ENCODE measurements at places on chromosomes 6 and 20.

GRCh38 chr6:29466241-29466640, 9.3 kb downstream of the OR2H1 start:
- no peak for DNase-seq

DNA sequence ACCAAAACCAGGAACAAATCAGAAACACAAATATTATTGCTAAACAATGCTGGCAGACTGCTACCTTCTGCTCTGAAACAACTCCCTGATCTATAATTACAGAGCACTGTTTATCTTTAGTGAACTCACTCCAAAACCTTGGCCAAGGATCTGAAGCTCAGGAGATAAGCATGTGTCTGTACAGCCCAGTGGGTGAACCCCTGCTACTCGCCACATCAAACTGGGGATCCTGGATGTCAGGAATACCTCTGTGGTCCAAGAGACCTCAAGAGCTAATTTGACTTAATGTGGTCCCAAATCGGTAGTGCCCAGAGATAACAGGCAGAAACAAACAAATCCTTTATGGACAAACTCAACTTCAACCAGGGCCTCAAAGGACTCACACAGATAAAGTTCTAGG, 381.8 kb downstream of the KIF16B start:
- DNase-seq: no peak

- DNase-seq: no peak
Measured at GRCh38 chr6:100680163-100680562, 201.0 kb downstream of the ASCC3 start.

DNA sequence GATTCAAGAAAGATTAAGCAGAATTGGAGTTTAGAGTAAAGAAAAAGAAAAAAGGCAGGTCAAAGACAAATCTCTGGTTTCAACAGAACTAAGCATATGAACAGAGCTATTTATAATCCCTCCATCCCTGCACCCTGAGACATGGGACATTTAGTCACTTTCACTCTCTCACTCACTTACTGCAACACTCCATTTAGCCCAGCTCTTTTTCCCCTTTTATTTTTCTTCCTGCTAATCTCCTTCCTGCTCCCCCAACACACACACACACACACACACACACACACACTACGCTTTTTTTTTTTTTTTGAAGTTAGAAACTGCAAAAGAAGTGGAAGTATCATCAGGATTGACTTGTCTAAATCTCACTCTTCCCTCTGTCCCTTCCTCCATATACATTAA, 45.1 kb upstream of the TBC1D7 start:
- DNase-seq: no peak

DNA sequence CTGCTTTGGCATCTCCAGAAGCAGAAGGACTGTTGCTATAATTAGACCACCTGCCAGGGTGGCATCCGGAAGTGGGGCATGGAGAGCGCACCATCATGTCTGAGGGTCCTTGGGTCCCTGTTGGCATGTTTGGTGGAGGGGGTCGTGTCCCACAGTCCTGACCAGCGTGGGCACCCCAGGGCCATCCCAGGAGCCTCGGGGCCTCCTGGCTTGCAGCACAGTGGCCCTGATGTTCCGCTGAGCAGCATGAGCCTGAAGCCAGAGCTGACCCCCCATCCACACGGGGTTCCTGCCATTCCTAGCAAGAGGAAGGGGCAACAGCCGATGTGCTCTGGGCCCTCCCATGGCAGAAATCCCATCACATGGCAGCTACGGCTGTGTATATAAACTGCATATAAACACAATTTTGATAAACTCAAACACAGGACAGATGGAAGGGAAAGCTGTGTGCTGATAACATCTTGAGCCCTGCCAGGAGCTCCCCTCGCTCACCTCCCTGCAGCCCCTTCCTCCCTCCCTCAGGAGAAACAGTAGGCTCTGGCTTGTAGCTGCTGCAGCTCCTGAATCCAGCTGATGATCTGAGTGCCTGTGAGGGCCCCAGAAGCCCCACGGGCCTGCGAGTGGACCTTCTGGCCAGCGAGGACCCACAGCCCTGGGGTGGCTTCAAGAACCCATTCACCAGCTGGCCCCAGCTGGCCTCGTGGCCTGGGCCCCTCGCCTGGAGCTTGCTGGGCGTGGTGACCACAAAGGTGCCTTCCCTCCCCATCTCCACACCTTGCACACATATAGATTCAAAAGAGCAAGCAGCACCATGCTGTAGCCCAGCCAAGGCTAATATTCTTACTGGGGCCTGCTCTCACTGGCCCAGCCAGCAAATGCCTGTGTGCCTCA, 321.6 kb downstream of the CDH4 start:
- no peak for DNase-seq

- DNase-seq: no peak
Measured at GRCh38 chr6:17584241-17584803, 15.8 kb upstream of the FAM8A1 start.

GRCh38 chr6:156889469-156889868, 112.3 kb downstream of the ARID1B start:
- no peak for DNase-seq

GRCh38 chr6:43547222-43547621, 28.6 kb downstream of the XPO5 start:
- DNase-seq: no peak

GRCh38 chr6:159726255-159726917, 920 bp upstream of the WTAP start:
- DNase-seq: no peak

- no peak for DNase-seq
Measured at GRCh38 chr6:48111143-48111506, at the start of gene PTCHD4. TSS of gene PTCHD4 (minus strand) at chr6:48111197. CDS start at chr6:48068957, 42,240 bp downstream.

- no peak for DNase-seq
Measured at GRCh38 chr6:34189806-34190503, 44.1 kb upstream of the GRM4 start.

DNA sequence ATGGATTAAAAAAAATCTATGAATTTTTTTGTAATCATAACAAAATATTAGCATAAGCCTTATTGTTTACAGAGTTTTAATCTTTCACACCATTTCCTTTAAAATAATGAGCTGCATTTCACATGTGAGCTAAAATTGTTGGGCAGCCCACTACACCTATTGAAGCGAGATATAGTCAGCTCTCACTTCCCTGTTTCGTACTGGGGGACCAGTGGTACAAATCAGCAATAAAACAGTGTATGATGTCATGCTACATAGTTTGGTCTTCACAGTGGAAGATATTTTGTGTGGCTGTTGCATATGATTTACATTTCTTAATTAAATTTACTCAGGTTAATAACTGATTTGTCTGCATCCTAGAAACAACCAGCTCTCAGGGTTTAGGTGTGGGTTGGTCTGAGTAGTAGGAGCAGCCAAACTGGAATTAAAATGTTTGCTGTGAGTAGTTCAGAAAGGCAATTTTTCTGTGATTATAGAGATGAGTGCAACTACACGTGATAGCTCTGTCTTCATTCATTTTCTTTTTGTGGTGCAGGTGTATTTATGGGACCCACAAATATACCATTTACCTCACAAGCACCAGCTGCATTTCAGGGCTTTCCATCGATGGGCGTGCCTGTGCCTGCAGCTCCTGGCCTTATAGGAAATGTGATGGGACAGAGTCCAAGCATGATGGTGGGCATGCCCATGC, 99.3 kb downstream of the B3GAT2 start:
- DNase-seq: no peak

GRCh38 chr20:33933469-33933909, 60.2 kb upstream of the RALY start:
- DNase-seq: no peak

- DNase-seq: no peak
Measured at GRCh38 chr6:96683819-96684528, 121.0 kb downstream of the FHL5 start.

DNA sequence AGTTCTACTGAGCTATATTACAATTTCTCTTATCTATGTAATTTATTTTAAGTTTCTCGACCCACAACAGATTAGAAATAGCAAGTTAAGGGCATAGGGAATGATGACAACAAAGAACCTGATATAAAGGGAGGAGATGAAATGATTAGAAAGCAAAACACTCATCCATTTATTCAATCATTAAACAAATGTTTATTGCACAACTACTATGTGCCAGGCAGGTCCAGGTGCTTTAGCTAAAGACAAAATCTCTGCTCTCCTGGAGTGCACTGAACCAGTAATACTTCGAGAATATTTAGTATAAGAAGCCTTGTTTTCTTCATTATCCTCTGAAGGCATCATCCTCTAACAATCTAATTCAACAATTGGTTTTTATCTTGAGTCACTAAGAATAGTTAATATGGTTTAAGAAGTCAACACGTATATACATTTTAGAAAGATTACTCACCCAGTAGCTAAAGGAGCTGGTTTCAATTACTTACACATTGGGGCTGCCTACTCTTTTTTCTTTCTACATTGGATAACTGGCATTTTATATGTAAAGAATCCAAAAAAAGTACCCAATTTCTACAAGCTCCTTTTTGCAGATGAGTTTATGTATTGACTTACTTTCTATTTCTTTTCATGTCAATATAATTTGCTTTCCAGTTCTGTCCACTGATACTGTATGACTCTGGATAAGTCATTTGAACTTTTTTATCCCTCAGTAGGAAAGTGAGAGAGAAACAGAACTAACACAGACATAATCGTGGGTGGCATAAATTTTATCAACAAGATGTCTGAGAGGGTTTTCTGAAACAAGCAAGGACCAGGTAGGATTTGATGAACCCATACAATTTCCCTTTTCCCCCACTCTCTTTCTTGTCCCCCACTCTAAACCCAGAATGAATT, 312.6 kb downstream of the CLIC5 start:
- DNase-seq: no peak

DNA sequence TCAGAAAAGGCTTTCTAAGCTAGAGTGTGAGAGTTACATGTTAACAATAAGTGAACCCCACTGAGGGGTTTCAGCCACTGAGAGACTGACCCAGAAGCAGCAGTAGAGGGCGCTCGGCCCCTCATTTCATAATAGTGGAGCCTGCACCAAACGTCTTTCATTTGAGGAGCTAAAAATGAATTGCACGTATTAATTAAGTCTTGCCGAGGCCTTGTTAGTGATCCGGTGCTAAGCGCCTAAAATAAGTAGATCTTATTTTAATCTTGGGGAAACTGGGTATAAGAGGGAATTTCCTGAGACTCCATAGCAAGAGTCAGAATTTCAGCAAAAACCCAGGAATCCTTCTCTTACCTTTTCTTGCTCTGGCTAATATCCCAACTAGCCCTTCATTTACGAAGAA, 209.7 kb downstream of the FARS2 start:
- DNase-seq: no peak

DNA sequence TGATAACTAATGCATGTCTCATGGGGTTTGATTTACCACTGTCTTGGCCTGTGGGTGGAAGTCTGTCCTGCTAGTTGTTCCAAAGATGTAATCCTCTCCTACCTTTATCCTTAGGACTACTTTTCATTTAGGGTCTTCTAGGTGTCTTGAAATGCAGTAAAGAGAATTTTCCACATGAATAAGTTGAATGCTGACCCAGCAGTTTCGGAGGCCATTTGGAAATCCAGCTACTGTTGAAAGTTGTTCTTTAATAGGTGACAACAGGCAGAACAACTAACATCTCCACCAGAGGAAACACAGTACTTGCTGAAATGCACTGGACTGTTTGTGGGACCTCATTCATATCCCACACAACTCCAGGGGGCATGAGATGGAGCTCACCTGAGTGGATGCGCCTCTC, 478.1 kb downstream of the BTBD3 start:
- DNase-seq: no peak

GRCh38 chr20:41411391-41411847, 44.8 kb upstream of the EMILIN3 start:
- DNase-seq: no peak

DNA sequence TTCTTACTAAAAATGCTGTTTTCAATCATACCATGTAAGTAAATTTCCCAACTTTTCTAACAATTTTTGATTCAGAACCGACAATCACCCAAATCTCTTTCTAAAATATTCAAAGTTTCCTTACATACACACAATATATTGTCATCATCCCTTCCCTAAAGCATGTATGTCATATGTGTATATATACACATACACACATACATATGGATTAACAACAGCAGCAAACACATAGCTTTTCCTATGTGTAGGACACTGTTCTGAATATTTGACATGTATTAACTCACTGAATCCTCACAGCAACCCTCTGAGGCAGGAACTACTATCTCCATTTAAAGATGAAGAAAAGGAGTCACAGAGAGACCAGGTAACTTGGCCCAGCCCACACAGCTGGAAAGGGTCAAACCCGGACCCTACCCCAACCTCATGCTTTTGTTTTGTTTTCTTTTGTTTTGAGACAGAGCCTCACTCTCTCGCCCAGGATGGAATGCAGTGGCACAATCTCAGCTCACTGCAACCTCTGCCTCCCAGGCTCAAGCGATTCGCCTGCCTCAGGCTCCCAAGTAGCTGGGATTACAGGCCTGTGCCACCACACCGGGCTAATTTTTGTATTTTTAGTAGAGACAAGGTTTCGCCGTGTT, 7.2 kb downstream of the FYN start:
- DNase-seq: no peak

- DNase-seq: no peak
Measured at GRCh38 chr6:31661262-31662123, 915 bp upstream of the C6orf47 start.

DNA sequence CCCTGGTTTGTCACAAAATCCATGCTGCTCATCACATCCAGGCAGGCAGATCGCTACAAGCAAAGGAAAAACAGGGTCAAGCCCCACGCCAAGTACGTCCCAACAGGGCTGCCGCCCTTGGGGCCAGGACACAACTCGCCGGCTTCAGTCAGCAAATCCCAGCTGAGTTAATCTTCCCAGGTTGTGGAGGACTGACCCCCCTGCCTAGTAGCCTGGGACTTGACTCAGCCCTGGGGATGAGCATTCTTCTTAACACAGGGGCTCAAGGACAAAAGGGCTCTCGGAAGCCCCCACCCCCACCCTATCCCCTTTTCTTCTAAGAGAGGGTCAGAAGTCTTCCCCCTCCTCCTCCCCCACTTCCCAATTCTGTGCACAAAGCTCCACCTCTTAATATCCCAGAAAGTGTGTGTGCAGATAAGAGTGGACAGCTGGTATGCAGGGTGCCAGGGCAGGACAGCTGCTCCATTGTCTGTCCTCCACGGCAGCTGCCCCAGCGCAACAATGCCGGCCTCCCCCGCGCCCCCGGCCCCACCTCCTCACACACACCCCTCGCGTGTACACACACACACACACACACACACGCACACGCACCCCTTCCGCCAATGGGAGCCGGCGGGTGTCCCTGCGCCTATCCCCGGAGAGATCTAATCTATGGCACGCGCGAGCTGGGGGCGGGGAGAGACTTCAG, 4.5 kb downstream of the DLL1 start:
- DNase-seq: no peak

DNA sequence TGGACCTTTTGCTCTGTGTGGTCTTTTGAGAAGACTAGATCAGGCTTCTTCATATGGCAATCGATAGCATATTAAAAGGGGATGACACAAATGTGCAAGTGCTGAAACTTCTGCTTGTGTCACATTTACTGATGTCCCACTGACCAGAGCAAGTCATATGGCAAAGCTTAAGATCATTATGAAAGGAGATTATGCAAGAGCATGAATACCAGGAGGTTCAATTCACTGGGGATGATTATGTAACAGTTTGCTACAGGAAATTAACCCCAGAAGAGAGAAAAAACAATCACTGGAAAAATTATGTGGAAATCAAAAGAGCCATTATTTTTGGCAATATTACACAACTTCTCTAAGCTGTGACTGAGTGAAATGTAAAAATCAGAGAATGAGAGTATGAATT, 13.7 kb upstream of the PRDM13 start:
- no peak for DNase-seq

GRCh38 chr6:87941556-87942358, 105.9 kb upstream of the SPACA1 start:
- DNase-seq: no peak
